Germinal center (tissue), 1 donor: ENCODE measurements at places on chromosomes 4 and X.

DNA sequence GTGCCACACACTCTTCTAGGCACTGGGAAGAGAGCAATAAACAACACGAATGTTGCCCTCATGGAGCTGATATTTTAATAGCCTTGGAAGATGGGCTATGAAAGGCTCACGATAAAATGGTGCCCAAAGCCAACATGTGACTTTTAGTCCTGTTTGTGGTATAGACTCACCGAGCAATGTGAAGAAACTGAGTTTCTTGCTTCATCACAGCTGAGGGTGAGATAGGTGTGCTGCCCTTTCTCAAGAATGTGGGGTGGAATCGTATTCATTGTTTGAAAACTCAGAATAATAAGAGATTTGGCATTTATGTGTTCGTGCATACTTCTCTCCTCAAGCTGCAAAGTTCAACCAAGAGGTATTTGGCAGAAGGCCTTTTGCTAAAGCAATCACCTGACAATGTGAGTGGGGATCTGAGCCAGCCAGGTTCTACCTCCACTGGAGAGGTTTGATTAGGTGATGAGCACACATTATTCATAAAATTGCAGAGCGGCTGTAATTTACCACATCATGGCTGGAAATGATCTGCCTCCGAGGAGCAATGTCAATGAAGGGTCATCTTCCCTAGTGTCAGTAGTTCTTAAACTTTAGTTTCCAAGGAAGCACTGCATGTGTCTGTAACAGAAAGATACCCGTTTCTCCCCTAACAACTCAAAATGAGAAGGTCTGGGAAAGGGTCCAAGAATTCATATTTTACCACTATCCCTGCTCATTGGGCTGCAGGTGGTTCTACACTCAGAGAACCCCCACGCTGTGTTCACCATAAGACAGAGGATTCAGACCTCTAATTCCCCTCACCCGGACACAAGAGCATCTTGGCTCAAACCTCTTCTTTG is 41.9 kb upstream of the CBR4 start:
- DNase-seq: no peak

GRCh38 chr4:183875251-183875825 is 29.8 kb upstream of the STOX2 start:
- DNase-seq: no peak

DNA sequence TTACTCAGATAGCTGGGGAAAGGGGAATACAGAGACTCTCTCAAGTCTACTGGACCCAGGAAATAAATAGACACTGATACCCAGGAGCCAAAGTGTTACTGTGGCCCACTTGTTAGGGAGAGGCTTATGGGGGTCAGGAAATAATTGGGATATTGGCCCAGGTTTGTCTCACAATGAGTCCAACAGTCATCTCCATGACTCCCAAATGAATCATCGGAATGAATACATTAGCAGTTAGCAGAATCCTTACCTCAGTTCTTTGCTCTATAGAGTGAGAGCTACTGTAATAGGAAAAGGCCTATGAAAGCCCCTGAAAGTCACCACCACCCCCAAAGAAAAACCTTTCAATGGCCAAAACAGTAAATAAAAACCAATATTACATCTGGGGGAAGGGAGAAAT is 42.4 kb upstream of the ARHGEF6 start:
- DNase-seq: no peak

DNA sequence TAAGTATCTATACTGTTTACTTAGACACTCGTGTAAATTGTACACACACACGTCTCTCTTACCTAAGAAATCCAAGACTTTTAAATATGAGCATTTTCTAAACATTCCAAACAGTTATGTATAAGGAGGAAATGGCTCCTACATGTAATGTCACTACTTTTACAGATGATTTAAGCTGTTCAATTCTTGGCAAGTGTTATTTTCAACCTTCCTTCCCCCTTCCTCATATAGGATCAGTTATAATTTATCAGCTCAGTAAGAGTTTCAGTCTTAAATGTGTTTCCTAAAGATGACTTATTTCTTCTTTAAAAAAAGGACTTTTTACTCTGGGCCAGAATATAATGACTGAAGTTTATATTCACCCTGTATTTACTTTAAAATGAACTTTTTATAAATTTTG is 601.1 kb downstream of the ANKRD50 start:
- no peak for DNase-seq

DNA sequence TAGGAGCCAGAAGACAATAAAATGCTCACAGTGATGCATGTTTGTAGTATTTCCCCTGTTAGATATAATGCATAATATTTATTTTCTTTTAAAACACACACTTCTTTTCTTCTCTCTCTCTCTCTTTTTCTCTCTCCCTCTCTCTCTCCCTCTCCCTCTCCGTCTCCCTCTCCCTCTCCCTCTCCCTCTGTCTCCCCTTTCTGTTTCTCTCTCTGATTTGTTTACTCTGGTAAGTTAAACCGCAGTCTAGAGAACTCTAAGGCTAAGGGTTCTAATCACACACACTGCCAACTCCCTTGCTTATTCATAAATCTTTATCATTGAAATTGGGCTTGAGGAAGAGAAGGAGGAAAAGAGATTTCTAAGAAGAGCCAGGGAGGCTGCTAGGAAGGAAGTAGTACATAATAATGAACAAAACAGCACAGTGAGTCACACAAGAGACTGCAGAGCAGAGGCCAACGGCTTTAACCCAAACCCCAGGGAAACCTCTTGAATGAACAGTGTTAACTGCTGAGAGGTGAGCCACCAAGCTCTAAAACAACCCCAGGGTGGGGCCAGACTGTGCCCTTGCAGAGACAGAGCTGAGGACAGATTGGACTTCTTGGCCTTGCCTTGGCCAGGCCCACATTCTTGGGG is 9.1 kb upstream of the PHOX2B start:
- no peak for DNase-seq
